CD4-positive, alpha-beta T cell treated with Interleukin-6 for 4 hours (primary cell): ENCODE measurements at places on chromosomes 6 and 20.
A peak's percentile ranks its signal among the peaks of the same experiment; 100 is the strongest.

DNA sequence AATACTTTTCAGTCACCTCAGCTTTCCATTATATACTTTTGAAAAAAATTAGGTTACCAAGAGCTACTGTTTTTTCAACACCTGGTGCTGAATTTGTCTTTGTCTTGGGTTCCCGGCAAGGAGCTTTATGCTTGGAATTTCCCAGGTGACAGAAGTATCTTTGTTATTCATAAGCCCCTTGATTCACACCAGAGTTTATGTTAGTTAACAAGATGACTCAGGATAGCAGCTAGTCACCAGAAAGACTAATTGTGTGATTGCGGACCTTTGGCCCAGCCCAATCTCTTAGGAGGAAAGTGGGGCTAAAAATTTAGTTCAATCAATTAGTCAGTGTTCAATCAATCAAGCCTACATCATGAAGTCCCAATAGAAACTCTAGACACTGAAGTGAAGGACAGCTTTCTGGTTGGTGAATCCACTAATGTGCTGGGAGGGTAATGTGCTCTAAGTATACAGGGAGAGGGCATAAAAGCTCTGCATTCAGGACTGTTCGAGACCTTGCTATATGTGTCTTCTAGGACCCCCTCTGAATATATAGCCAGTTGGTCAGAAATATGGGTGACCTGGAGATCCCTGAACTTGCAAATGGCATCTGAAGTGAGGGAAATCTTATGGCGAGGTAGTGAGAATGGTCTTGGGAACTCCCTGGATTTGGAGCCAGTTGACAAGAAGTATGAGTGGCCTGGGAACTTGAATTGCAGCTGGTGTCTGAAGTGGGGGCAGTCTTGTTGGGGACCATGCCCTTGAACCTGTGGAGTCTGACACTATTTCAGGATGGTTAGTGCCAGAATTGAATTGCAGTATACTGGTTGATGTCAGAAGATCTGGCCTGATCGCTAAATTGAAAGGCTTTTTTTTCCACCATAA, 16.2 kb downstream of the TMEM30A start:
- no peak for DNase-seq

DNA sequence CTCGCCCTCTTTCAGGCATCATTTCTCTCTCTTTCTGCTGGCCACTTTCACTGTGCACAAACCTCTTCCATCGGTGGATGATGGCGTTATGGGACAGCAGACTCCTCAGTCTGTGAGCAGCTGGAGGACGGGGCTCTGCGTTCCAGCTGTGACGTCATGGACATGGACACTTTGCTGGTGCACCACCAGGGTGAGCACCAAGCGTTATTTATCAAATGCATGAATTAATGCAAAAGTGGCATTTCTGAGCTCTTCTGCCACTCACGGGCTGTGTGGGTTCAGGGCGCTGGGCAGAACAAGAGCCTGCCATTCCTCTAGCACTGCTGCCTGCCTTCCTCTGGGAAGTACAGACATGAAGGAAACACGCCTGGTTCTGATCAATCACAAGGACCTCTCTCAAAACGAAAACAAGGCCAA, 82.9 kb upstream of the MPC1 start:
- no peak for DNase-seq

GRCh38 chr6:3489027-3489757, 32.3 kb upstream of the SLC22A23 start:
- no peak for DNase-seq

DNA sequence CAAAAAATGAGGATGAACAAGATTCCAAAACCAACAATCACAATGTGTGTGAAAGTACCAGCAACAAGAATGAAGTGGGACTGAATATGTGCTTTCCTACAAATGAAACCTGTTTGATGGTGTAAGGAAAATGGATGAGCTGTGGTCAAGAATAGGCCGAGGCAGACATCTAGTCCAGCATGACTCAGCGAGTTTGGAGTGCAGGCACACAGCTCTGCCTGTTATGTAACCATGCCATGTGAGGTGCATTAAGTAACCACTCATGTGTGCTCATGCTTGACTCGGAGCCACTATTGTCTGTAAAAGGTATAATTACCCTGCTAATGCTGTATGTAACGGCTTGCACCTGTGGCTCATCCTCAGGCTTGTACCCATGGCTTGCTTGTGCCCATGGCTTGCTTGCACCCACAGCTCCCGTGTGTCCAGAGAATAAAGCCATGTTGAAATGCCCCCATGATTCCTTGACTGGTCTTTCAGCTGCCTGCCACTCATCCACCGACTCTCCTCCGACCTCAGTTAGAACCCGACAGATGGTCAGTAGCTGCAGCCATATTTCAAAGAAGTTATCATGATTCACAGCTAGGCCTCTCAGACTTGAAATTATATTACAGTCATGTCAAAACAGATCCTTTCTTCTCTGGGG, 98.7 kb downstream of the BACH2 start:
- no peak for DNase-seq

DNA sequence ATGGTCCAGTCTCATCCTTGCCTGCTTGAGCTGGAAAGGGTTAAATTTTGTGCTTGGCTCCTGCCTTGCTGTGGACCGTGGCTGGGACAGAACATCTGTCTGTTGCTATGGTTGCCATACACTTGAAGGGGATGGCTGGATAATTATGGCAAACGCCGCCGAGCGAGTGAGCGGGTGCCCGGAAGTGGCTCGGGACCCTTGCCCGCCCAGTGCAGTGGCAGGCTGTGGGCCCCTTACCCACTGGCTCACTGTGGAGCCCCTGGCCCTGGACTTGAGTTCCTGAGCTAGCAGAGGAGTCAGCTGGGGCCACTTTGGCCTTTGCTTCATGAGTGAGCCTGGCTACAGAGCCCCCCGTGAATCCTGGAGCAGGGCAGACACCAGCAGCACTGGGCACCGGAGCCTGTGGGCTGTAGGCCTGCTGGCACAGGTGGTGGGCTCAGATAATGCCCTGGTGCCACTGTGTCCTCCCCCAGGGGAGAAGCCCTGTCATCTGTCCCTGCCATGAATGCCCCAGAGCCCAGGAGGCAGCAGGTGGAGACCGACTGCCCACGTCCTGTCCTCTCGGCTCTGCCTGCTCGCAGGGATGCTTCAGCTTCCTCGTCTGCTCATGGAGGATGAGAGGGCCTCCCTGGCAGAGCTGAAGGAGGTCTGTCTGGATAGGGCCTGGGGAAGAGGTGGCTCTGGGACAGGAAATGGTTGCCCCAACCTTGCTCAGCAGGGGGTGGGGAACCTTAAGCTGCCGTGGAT, 25.5 kb upstream of the NOL4L start:
- DNase-seq, result no peak

DNA sequence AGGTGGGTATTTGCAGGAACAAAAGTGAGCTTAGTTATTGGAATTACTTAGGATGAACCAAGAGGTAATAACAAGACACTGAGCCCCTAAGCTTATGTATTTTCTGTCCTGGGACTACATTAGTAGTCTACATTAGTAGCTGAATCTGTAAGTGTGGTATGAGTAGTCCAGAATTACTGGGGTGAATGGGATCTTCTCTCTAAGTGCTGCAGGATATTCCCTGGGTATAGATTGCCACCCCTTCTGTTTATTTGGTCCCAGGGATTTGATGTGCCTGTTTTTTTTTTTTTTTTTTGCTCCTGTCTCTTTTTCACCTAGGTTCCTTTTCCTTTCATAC, 5.9 kb downstream of the CD2AP start:
- DNase-seq, result no peak

GRCh38 chr6:99334526-99335127, 14.8 kb downstream of the FAXC start:
- peak; percentile 3 for DNase-seq

DNA sequence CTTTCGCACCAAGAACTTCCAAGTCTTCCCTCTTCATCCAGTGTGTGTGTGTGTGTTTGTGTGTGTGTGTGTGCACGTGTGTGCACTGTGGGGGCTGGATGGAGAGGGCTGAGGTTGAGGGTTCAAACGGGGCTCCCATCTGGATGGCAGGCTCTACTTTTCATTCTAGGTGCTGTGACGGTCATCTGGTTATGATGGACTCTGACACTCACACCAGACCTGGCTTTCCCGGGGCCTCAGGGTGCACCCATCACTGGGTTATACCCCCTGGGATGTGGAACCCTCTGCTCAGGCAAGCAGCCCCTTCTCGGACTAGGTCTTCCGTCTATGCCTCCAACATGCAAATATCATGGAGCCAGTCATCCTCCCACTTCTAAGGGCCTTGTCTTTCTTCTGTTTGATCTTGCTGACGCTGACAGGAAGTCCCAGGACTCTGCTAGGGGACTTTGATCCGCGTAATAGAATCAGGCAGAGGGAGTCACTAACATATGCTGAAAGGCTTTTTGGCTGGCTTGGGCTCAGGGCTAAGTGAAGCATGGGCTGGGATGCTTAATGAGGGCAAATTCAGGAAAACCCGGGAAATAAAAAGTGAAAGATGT, 313.6 kb downstream of the CDC5L start:
- DNase-seq, result no peak

- no peak for DNase-seq
Measured at GRCh38 chr6:93418033-93418407, 1.3 kb downstream of the EPHA7 start.

GRCh38 chr6:17656644-17657043, 50.1 kb downstream of the NUP153 start:
- no peak for DNase-seq

DNA sequence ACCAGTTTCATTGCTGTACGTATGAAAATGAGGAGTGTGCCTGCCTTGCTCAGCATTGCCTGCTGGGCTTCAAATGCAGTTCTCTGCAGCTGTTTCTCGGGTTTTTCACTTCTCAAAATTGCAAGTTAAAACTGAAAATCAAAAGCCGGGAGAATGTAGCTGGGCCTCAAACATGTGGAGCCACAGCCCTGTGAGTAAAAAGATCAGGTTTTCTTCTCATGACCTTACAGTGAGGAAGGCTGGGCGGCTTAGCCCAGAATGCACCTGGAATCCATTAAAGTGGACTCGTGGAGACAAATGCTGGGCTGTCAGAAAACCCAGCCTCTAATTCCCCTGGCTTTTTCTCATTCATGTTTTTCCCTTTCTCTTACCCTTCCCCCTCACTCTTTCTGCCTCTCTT, 34.4 kb downstream of the DSE start:
- no peak for DNase-seq

- no peak for DNase-seq
Measured at GRCh38 chr6:170383466-170384035, 77.0 kb downstream of the FAM120B start.

GRCh38 chr6:87152526-87152955, 2.8 kb upstream of the ZNF292 start:
- no peak for DNase-seq

DNA sequence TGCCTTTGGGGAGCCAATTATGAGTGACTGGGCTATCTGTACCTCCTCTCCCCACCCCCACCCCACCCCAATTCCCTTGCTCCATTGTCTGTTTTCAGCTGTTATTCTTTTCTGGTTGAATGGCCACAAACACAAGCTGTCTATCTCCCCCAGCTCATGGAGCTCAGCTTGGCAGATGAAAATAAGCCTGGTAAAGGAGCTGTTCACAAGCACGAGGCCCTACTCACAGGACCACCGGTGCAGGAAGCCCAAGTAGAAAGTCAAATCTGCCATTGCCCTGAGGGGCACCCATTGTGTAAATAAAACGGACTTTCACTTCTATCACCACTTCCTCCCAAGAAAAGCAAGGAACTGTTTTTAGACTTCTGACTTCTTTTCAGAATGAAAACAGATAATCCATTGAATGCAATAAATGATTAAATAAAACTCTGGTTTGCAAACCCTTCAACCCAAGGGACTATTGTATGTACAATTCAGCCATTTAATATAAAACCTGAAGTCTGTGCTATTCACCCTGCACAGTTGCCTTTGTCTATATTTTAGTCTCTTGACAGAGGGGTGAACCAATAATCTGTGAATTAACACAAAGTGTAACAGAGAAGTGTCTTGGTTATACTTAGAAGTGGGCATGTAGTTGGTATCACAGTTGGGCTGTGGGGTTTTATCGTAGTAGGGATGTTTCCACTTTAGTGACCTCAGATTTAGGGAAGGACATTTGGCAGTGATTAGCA, 27.7 kb downstream of the RIPOR2 start:
- no peak for DNase-seq

GRCh38 chr20:3705970-3706739, 6.2 kb downstream of the SIGLEC1 start:
- DNase-seq, result no peak

- no peak for DNase-seq
Measured at GRCh38 chr20:47857187-47857568, 71.9 kb upstream of the SULF2 start.

- no peak for DNase-seq
Measured at GRCh38 chr6:128389820-128390534, 130.4 kb downstream of the PTPRK start.

- peak; percentile 69 for DNase-seq
Measured at GRCh38 chr20:4813863-4814695, 92.4 kb downstream of the PRND start.

DNA sequence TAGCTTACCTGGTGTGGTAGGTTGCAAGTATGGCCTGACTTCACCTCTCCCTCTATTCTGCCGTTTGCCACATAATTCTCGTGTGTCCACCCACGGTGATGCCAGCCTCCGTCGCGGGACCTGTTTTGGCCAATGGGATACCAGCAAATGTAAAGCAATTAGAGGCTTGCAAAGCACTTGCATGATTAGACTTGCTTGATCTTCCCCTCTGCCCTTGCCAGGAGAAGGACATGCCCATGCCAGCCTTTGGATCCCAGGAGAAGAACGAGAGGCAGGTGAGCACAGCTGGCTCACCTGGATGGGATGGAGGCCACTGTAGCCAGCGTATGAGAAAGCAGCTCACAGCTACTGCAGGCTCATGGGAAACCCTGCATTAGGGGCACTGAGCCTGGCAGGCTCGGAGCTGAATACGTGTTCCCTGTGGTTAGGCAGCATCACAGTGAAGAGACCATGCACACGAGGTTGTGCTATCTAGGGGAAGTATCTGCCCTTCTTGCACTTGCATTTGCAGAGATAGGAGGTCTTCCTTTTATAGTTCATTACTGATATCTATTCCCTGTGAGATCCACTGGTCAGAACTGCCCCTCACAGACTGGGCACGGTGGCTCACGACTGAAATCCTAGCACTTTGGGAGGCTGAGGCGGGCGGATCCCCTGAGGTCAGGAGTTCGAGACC, 62.4 kb downstream of the TMEM242 start:
- DNase-seq, result no peak

DNA sequence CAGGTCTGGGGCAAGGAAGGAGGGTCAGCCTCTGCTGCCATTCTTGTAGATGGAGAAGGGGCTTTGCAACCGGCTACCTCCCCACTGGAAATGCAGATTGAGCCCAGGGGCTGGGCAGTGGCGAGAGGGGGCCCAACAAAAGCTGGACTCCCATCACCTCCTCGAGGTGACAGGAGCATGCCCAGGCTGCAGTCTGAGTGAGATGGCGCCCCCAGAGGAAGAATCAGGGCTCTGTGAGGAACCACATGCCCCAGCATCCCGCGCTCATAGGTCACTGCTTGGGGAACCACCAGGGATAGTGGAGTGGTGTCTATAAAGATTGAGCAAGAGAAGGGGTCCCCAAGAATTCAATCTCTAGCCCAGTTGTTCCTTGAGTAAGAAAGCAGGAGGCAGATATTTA, 31.6 kb upstream of the NEDD9 start:
- no peak for DNase-seq

GRCh38 chr20:37941332-37941731, 38.4 kb downstream of the VSTM2L start:
- DNase-seq, result no peak

GRCh38 chr6:151286214-151286613, 46.4 kb downstream of the AKAP12 start:
- DNase-seq, result no peak

GRCh38 chr20:49478754-49479689, 3.4 kb downstream of the KCNB1 start:
- DNase-seq, result no peak
